ENCODE measurements at places on chromosomes 7 and 10.

- no peak for DNase-seq
Measured at GRCh38 chr7:47390914-47391313, 191.0 kb downstream of the TNS3 start.

DNA sequence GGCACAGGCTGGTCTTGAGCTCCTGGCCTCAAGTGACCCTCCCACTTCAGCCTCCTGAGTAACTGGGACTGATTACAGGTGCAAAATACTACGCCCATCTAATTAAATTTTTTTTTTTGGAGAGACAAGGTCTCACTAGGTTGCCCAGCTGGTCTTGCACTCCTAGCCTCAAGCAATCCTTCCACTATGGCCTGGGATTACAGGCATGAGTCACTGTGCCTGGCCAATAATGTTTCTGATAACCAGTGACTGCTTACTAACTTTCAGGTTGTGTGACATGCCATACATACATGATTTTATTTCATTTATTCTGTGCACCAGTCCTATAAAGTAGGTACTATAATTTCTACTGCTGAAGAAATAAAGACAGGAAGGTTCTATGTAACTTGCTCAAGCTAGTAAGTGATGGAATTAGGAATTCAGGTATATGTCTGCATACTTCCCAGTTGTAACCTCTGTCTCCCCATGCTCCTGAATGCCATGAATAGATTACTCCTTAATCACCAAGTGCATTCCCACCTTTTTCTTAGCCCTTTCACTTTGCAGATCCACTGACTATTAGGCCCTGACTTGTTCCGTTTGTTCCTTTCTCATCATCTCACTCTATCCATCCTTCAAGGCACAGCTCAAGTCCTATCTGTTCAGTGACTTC lies 28.1 kb downstream of the MCU start:
- DNase-seq: no peak

GRCh38 chr10:70917226-70917625 lies 28.9 kb upstream of the PCBD1 start:
- no peak for DNase-seq

- DNase-seq: no peak
Measured at GRCh38 chr7:26865094-26865388, 651 bp upstream of the SKAP2 start.

DNA sequence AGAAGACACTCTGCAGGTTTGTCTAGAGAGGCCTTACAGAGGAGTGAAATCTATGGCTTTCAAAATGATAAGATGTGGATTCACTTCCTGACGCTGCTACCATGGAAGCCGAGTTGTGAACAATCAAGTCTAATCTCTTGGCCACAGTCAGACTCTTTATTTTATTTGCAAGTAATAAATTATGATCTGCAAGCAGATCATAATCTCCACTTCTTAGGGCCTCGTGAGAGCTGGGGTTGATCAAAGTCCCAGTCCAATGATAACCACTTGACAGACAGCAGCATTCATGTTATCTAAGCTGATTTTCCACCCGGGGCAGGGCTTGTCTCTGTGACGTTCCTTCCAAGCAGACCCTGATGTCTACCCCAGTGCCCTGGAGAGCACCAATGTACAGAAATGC lies 776.4 kb upstream of the AUTS2 start:
- DNase-seq: no peak

DNA sequence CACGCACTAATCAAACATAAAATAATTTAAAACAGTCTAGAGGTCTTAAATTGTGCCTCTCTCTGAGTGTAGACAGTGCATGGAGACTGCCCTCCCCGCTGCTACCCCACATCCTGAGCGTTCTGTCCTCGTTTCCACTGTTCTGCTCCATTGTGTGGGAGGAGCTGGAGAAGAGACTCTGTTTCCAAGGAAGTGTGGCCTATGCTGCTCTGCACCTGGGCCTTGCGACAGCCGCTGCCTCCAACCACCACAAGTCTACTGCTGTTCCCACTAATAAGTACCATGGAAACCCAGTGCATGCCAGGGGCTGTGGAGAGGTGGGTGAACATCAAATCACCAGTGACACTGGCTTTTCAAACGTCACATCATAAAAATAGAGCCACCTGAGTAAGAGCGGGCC lies 19.6 kb downstream of the NRG3 start:
- no peak for DNase-seq

GRCh38 chr7:141456298-141456697 lies 94.9 kb upstream of the AGK start:
- DNase-seq: no peak

- DNase-seq: no peak
Measured at GRCh38 chr10:110336111-110336721, 31.5 kb upstream of the SMNDC1 start.

DNA sequence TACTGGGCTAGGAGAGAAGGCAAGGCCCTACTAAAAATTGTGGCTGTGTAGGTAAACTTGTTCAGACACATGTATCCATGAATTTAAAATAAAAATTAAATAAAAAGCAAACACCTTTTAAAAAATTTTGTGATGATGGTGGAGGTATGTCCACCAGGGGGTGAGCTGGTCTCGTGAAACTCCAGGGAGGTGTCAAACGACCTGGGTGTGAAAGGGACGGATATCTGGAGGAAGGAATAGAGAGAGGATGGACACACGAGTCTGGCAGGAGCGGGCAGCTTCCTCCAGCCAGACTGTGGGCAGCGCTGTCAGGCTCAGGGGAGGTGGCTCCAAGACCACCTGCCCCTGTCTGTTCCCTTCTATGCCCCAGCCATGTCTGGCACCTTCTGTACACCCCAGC lies 34.8 kb upstream of the DMBT1 start:
- no peak for DNase-seq
